ENCODE measurements at places on chromosomes 12 and 14. TPM values are rescaled to one million over a fixed set of nuclear protein-coding genes. Genes with fewer than 3 reads are reported as not detected.

The ACOT6 gene
- 0.28 TPM for total RNA-seq

The OAS3 gene
- 8.9 TPM for total RNA-seq

The AICDA gene
- total RNA-seq: not detected

The KRT77 gene
- total RNA-seq: 0.21 TPM

The POMT2 gene
- total RNA-seq: 15.3 TPM

The AMHR2 gene
- not detected for total RNA-seq

The SMOC1 gene
- total RNA-seq: 14.3 TPM

The PDZRN4 gene
- not detected for total RNA-seq
